ENCODE measurements at places on chromosomes 13 and 19.

- no peak for DNase-seq
Measured at GRCh38 chr13:33138441-33138840, 122.2 kb downstream of the KL start.

- no peak for DNase-seq
Measured at GRCh38 chr19:947707-948539, 22.1 kb downstream of the ARID3A start.

- DNase-seq, result no peak
Measured at GRCh38 chr13:105863300-105863920, 672.1 kb downstream of the EFNB2 start.

DNA sequence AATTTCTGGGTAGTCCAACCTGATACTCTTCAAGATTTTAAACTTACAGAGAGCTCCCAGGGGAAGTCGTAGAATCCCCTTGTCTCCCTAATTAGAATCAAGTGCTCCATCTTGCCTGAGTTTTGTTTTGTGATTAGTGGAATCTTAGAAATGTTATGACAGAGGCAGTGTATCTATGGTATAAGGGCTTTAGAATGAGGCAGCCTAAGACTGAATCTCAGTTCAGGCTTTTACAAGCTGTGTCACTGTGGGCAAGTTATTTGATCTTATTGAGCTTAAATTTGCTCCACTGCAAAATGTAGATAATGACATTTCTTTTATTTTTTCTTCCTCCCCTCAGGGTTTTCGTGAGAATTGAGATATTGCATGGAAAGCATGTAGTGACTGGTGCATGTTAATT lies 215.5 kb downstream of the POSTN start:
- DNase-seq, result no peak

DNA sequence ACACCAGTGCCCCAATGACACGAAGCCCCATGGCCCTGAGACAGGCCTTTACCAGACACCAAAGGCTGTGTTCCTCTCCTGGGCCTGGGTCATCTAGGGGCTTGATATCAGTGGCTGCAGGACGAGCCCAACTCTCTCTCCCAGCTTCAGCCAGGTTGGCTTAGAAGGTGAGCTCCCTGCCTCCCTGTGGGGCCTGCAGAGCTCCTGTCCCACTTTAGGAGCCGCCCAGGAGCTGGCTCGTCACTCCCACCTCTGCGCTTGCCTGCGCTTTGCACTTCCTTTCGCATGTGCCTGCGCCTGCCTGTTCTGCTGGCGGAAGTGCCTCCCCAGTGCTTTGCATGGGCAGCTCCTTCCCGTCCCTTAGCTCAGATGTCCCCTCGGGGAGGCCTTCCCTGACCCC lies 4.9 kb downstream of the CALM3 start:
- no peak for DNase-seq

DNA sequence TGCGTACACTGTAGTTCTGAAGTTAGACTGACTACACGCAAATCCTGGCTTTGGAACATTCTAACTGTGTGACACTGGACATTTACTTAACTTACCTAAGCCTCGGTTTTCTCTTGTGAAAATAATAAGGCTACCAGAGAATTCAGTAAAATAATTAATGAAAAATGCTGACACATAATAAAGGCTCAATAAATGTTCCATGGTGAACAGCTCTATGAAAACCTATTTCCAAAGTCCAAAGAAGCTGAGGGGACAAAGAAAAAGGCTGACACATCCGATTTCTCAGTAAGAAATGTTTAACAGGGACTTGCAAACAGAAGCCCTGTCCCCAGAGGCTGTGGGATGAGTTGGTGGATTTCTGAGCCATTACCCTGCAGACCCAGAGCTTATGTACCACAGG lies 139.7 kb upstream of the GJB6 start:
- DNase-seq, result no peak

- DNase-seq, result no peak
Measured at GRCh38 chr13:83798731-83799130, 83.5 kb downstream of the SLITRK1 start.

DNA sequence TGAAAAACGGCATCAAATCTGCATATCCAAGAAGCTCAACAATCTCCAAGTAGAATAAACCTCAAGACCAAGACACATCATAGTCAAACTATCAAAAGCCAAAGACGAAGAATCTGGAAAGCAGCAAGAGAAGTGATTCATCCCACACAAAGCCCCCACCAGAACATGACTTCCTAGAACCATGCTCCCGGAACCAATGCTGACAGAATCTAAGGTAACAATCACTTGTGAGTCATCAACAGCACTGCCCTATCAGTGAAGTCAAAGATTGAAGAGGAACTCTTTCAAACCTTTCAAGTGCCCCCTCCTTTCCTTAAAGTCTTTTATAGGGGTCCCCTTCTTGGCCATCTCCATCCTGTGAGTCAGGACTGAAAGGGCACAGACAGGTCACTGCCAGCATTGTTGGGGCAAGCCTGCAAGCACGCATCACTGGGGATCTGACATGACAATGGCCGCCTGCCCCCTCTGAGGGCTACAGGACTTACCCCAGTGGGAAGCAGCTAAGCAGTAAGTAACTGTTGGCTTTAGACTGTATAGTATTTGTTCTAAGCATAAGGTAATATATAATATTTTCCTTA lies at the start of gene CCDC70:
Gene CCDC70 (plus strand): TSS at position 247 of the 578 bp plus-strand sequence. CDS start 3,443 bp downstream, outside the sequence.
- DNase-seq, result no peak

- no peak for DNase-seq
Measured at GRCh38 chr19:46863818-46864629, 3.2 kb downstream of the ARHGAP35 start.

- DNase-seq, result no peak
Measured at GRCh38 chr19:37989855-37990254, 82.8 kb downstream of the SIPA1L3 start.

DNA sequence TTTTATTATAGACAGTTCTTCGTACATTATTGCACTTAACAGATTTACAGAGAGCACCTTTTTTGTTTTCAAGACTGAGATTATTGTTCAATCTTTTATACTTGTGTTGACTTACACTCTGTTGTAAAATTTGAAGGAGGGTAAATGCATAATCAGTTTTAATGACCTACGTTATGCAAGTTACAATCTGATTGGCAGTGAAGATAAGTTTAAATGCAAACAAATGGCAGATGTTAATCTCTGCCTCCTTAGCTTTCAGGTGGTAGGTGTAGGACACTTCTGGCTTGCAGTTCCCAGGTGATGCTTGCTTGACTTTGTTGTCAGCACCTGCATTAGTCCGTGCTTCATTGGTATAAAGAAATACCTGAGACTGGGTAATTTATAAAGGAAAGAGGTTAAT lies 424.9 kb downstream of the FGF9 start:
- no peak for DNase-seq

GRCh38 chr19:5808120-5808816 lies 3.4 kb downstream of the NRTN start:
- DNase-seq, result no peak

- no peak for DNase-seq
Measured at GRCh38 chr13:20334309-20334708, 102.2 kb upstream of the GJB6 start.

DNA sequence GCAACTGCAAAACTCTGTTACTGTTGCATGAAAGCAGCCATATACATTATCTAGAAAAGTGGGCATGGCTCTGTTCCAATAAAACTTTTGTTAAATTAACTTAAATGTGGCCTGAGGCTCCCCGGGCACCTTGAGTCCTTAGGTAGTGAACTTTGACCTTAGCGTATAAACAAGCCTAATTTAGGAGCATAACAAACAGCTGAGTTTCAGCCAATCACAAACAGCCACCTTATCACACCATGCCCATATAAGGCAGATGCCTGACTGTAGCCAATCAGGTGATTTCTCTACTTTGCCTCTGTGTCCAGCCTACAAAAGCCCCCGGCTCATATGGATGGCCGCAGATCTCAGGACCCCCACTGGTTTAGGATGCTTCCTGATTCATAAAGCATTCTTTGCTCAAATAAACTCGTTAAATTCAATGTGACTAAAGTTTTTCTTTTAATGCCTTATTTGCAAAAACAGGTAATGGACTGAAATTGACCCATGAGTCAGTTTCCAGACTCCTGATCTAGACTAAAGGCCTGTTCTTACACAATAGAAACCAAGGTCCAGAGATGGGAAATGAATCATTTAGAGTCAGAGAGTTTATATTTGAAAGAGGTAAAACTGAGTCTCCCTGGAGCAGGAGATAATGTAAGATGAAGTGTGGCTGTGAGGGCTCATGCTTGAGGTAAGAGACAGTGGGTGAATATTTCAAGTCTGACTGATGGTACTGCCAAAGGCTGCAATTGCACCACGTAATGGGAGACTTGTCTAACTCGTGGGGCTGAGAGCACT lies 130.2 kb downstream of the FGF9 start:
- no peak for DNase-seq

GRCh38 chr19:47778049-47778953 lies at the start of gene SELENOW:
Gene SELENOW, plus strand, starts transcription at chr19:47778703. Its CDS starts 83 bp downstream, at chr19:47778786.
- DNase-seq, result peak; percentile 82

GRCh38 chr13:72657379-72657778 lies 70.0 kb downstream of the MZT1 start:
- no peak for DNase-seq

DNA sequence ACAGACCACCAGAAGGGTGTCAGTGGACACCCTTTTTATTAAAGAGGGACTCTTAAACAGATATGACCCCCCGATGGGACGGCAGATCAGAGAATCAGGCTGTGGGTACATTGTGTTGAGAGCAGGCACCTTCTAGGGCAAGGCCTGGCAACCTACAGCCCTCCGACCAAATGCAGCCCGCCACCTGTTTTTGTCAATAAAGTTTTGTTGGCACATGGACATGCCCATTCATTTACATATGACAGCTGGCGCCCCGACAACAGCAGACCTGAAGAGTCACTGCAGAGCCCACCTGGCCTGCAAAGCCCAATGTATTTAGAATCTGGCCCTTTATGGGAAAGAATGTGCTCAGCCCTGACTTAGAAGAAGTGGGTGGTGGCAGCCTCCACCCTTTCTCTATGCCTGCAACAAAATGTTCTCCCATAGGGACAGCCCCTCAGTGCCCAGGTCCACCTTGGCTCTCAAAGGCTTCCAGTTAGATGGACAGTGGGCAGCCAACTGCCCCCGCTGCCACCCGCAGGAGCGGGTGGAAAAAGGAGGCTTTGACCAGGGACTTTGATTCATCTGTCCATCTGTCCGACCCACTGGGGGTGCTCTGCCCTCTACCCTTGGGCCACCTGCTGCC lies 184.9 kb downstream of the PTPRS start:
- no peak for DNase-seq

DNA sequence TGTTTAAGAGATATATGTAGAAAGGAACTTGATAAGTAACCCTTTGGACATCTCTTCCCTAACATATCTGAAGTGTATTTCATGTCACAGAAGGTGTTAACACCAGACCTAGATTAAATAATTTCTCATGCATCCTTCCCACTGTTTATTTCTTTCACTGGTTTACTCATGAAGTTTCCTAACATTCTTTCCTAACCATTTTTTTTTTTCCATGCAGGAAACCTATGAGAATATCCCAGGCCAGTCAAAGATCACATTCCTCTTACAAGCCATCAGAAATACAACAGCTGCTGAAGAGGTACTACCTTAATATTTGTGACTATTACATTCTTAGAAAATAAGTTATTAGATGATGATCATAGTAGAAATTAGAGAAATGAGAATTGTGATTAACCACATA lies 28.8 kb downstream of the IPO5 start:
- DNase-seq, result no peak

GRCh38 chr13:102944821-102945220 lies 99.0 kb downstream of the ERCC5 start:
- no peak for DNase-seq

DNA sequence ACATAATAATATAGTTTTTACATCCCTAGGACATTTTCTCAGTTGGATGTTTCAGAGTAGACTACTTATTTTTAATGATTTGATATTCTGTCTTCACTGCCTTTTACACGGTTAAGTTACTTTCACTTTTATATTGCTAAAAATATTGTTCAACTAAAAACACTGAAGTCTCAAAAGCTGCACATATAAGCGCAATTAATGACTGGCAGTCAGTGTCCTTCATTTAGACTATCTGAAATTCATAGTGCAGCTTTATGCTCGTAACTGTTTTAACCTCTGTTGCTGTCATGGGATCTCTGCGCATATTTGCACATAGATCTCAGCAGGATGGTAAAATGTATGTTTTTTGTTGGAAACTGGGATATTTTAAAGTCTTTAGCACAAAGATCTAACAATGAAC lies 864.3 kb downstream of the SLITRK6 start:
- no peak for DNase-seq

GRCh38 chr13:37069597-37070103 lies 10.2 kb upstream of the SUPT20H start:
- DNase-seq, result no peak

DNA sequence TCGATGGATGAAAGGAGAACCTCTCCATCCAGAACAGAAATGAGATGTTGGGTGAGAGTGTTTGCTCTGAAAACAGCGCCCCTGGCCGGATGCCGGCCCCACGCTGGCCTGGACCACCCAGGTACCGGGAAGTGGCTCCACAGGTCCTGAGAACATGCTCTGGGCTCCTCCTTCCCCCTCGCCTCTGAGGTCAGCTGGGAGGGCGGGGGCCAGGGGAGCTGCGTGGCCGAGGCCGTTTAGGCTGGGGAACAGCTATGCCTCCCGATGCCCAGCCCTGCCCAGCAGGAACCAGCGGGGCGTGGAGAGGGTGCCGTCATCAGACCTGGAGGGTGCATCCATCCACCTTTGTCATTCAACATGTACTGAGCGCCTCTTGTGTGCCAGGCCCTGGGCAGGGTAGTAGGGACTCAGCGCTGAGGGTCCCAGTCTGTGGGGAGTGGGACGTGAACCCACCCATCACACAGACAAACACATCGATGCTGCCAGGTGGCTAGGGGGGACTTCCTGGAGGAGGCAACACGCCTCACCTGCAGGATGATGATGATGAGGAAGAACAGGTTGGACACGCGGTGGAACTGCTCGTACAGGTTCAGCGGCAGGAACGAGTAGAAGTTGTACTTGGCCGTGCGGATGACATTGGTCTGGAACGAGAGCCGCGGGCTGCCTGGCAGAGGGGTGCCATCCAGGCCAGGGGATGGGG lies 4.2 kb downstream of the ATP8B3 start:
- no peak for DNase-seq

DNA sequence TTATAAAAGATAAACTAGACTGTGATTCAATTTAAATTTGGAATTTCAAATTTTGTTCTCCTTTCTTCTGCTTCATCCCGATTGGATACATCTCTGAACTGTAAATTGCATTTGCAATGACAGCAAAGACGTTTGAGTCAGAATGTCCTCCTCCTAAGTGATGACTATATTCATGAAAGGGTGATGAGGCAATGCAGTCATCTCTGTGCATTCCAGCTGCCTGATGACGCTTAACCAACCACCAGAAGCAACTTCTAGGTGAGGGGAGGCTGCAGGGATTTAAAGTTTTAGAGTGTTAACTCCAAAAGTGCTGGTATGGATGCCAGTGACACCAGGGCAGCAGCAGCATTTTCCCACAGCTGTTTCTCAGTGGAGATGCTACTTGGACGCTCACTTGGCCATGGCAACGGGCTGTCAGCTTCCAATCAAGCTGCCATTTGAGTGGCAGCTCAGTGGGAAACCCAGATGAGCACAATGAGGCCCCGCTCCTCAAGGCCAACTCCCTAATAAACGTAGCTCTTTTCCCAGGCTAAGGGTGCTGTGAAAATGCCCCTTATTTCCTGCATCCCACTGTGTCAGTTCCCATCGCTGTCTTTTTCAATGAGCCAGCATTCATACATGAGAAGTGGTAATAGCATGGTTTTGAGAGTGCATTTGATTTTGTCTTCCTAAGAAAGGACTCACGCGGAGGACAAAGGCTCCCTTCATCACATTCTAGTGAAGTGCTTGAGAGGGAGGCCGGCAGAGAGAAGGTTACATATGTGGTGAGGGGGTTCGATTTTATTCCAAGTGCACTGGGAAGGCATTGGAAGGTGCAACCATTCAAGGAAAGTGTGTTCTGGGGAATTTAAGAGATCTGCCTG lies 45.2 kb upstream of the AMER2 start:
- DNase-seq, result no peak

- no peak for DNase-seq
Measured at GRCh38 chr19:1769645-1769985, 16.3 kb downstream of the ONECUT3 start.

Measured in nucleus accumbens (tissue), 56 donors.